ENCODE measurements at places on chromosomes 7 and 10. TPM values are rescaled to one million over a fixed set of nuclear protein-coding genes. Genes with fewer than 3 reads are reported as not detected.

POT1 gene
- polyA plus RNA-seq = 23.8 TPM

EIF3B gene
- 230 TPM for polyA plus RNA-seq

FMC1 gene
- 20.5 TPM for polyA plus RNA-seq

PSMA2 gene
- polyA plus RNA-seq = 185 TPM

SFTPD gene
- polyA plus RNA-seq = 0.17 TPM

CCZ1 gene
- 78.0 TPM for polyA plus RNA-seq

GRCh38 chr7:8197994-8198698, 63.8 kb downstream of the ICA1 start:
- DNase-seq = no peak

DNA sequence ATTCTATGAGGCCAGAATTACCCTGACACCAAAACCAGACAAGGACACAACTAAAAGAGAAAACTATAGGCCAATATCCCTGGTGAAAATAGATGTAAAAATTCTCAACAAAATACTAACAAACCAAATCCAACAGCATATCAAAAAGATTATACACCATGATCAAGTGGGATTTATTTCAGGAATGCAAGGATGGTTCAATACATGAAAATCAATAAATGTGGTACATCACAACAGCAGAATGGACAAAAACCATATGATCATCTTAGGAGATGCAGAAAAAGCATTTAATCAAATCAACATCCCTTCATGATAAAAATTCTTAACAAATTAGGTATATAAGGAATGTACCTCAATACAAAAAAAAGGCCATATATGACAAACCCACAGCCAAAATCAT, 5.6 kb upstream of the SCART1 start:
- no peak for DNase-seq

DNA sequence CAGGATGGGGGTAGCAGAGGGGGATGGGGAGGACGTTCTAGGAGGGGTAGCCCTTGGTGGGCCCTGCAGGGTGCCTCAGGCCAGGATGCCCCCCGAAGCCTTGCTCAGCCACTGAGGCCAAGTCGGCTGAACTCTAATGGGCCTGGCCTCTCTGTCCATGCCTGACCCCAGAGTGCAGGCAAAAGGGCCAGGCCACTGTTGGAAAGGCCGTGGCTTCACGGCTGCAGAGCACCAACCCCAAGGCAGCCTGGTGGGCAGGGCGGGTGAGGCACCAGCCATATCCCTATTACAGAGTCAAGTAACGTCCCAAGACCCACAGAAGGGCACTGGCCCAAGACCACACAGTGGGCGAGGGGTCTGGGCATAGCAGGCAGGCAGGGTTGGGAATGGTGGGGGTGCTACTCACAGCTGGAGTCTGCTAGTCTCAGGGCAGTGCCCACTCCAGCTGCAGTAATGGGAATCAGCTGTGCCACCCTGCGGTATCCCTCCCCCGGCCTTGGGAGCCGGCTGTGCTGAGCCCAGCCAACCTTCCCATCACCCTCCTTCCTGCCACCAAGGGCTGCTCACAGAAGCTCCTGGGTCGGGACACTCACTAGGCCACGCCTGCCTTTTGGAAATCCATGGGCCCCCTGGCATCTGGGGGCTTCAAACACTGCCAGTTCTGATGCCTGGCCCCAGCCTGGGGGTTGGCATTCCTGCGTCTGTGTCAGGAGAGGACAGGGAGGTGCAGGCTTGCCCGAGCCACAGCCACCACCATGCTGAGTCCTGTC, 4.0 kb upstream of the LFNG start:
- DNase-seq = no peak

DNA sequence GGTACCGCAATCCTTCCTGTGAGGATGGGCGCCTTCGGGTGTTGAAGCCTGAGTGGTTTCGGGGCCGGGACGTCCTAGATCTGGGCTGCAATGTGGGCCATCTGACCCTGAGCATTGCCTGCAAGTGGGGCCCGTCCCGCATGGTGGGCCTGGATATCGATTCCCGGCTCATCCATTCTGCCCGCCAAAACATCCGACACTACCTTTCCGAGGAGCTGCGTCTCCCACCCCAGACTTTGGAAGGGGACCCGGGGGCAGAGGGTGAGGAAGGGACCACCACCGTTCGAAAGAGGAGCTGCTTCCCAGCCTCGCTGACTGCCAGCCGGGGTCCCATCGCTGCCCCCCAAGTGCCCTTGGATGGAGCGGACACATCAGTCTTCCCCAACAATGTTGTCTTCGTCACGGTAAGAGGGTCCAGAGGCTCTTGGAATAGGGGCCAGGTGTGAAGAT, 1.7 kb downstream of the MEPCE start:
- no peak for DNase-seq

GRCh38 chr7:45888185-45888992, at the start of gene IGFBP1:
TSS of gene IGFBP1 (plus strand) at chr7:45888488. CDS start at chr7:45888653, 165 bp downstream.
- no peak for DNase-seq

GRCh38 chr7:380139-380485, 90.1 kb downstream of the FOXL3 start:
- no peak for DNase-seq

DNA sequence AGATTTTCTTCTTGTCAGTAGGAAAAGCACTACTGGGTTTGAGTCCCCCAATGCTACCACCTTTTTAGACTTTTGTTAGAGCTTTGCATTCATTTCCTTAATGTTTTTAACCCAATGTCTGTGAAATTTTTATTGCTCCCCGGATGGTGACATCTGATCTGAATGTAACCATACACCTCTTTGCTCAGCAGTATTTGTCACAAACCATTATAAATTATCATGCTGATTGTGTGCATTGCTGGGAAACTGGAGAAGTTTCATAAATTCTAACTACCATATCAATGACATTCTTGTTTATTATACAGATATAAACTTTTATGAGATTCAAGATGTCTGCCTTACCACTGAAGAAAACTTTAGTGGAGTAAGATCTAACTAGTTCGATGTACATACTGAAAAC, 8.5 kb downstream of the NRP1 start:
- DNase-seq = no peak

- DNase-seq = no peak
Observed at GRCh38 chr7:44966731-44967538, 11.9 kb downstream of the MYO1G start.

- no peak for DNase-seq
Observed at GRCh38 chr10:115942101-115942500, 330.9 kb downstream of the GFRA1 start.

- no peak for DNase-seq
Observed at GRCh38 chr7:3552499-3552898, 251.4 kb downstream of the SDK1 start.

DNA sequence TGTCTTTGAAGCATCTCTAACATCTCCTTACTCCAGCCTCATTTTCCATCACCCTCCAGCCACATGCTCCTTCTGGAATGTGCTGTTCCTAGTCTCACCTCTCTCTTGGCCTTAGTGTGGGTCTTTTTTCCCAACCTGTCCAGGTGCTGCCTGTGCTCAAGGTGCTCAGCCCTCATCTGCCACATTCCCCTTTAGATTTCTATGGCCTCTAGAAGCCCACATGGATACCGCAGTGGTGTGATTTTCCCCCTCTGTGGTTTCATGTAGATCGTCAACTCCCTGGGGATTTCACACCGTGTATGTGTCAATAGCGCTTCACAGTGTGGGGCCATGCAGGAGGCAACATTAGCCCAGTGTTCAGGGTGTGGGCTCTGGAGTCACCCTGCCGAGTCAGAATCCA, 32.5 kb downstream of the BMPER start:
- no peak for DNase-seq

DNA sequence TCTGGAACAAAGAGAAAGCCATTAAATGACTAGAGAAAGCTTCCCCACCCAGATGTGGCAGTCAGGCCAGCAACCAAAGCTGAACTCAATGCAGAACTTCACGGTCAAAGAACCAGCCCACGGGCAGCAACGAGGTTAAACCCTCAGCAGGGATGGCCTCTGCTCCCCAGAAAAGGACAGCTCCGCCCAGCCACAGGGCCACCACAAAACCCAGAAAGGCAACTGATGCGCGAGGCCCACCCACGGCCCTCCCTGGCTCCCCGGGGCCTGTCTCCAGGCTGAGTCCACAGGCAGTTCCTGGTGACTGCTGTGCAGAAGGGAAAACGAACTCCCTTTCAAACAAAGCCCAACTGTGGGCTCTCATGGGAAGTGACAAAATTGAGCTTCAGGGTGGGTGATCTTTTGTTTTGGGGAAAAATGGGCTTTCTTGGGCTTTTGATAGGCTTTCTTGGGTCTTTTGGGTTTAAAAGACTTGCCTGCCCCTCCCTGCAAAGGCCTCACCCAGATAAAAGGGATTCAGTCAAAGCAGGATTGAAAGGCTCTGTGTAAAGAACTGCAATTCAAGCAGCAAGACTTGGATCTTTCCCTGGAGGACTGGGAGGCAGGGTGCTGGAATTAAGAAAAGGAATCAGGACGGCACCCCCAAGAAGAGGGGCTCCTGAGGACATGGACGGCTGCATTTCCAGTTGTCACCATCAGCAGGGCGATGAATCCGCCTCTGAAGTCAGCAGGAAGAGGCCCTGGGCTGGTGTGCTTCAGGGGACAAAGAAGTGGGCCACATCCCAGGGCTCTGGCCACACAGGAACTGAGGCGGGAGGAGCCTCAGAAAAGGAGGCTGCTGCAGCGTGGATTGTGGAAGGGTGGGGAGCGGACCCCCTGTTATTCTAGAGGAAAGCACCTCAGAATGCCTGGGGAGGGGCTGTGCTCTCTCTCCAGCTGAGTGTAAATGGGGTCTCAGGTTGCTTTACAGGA, 209.9 kb downstream of the USP6NL start:
- no peak for DNase-seq

DNA sequence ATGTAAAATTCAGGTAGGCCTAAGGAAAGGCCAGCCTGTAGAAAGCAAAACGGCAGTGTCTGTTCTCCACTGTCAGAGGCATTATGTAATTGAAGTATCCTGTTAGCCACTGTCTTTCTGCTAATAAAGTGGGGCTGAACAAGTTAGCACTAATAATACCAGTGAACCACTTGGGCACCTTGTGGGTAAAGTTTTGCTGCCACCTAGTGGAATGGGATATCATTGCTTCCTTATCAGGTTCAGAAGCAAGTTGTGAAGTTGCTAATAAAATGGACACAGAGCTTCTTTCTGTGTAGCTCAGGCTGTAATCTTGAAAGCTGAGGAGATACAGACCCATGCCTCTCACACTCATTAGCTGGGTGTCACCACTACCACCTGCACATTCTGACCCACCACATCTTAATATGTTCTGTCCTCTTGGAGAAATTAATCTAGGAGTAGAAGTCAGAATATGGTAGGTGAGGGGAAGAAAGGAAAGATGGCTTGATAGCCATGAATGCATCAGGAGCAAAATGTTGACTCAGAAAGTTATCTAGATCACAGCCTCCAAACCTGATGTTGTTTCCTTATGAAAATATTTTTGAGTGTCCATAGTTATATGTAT, 175.1 kb downstream of the SEPTIN7 start:
- DNase-seq = no peak

DNA sequence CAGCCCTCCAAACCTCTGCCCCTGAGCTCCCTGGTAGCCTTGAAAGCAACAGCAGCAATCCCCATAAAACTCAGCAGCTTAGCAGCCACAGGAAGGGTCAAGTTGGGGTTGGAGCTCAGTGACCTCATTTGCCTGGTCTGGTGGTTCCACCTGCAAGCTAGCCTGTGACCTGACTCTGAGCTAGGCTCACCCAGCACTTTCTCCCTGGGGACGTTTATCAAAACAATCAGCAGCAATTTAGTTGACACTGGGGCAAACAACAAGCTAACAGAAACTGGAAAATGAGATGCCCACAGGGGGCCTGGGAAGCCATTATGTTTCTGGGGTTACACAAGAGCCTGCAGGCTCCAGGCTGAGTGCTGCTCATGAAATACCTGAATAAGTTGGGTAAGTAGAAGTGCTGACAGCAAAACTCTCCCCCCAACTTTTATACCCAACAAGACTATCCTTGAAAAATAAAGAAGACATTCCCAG, 22.4 kb upstream of the CRYGN start:
- no peak for DNase-seq

DNA sequence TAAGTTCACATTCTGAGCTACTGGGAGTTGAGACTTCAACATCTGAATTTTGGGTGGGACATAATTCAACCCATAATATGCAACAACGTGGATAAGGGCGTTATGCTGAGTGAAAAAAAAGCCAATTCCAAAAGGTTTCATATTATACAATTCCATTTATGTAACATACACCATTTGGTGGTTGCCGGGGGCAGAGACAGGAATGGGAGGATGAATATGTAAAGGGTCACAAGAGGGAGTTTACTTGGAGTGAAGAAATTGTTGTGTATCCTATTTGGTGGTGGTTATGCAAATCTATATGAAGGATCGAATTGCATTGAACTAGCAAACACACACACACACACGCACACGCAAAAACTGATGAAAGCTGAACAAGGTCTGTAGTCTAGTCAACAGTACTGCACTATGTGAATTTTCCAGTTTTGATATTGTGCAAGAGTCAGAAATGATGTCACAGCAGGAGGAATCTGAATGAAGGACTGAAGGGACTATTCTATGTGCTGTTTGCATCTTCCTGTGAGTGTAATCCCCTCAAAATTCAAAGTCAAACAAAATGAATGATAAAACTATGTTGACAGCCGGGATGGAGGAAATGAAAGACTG, 249.2 kb upstream of the HABP2 start:
- no peak for DNase-seq

- peak; percentile 14 for DNase-seq
Observed at GRCh38 chr7:44463169-44463808, 27.2 kb downstream of the NUDCD3 start.

GRCh38 chr7:130468612-130469011, 23.3 kb upstream of the MEST start:
- no peak for DNase-seq

GRCh38 chr10:87925570-87925969, 62.1 kb downstream of the PTEN start:
- no peak for DNase-seq

- peak; percentile 70 for DNase-seq
Observed at GRCh38 chr7:102439963-102440795, 6.8 kb downstream of the ORAI2 start.
